ENCODE measurements at places on chromosomes 12 and 14. TPM values are rescaled to one million over a fixed set of nuclear protein-coding genes. Genes with fewer than 3 reads are reported as not detected.

The FAM186B gene
- total RNA-seq = 0.29 TPM

The FAR2 gene
- 24.0 TPM for total RNA-seq

The ANO2 gene
- not detected for total RNA-seq

The MIPOL1 gene
- total RNA-seq = 22.0 TPM

DNA sequence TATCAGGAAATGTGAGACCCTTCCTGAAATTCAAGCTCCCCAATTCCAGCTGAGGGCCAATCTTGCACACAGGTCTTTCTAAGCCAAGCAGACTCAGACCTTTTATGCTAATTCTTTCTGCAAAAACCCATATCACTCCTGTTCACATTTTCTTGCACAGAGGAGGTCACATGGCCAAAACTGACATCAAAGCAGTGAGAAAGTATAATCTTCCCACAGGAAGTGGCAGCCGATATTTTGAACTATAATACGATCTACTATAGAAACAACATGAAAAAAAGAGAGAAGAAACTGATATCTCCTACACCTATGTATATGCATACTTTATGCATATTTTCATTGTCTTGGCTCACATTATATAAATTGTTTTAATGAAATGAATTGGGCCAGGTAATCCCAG lies 132.9 kb upstream of the SSTR1 start:
- no peak for DNase-seq

The BDKRB1 gene
- total RNA-seq = not detected

- DNase-seq = no peak
Observed at GRCh38 chr12:541676-542324, 82.1 kb downstream of the B4GALNT3 start.

- DNase-seq = no peak
Observed at GRCh38 chr14:77407158-77407557, 16.2 kb downstream of the NOXRED1 start.

The C12orf50 gene
- 0.33 TPM for total RNA-seq

The CCDC197 gene
- not detected for total RNA-seq

DNA sequence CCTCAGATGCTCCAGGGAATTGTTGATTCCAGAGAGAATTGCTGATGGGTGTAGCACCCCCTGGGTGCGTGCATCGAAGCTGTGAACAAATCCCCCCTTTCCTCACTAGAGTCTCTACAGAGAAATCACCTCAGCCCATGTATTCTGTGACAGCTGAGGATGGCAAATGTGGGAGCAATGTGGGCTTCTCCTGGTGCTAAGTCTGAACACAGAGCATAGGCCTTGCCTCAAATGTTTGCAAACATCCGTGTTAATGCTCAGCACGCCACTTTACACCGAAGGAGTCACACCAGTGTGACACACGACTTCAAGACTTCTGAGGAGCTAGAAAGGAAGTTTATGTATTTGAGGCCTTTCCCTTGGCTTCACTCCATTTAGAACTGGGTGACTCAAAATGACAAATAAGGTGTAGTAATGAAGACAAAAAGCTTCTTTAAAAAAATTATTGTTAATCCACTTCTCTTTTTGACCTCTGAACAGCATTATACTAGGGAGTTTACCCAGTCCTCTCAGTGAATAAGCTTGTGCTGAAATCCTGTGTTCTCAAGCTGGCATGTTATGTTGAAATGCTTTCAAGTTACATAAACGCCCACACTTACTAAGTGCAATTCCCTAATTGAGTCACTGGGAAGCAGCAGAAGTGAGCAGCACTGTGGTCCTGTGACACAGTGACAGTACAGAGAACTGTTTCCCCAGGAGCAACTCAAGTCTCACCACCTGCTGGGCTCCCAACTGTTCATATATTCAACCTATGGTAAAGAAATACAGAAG lies 92.9 kb downstream of the FAR2 start:
- peak; percentile 52 for DNase-seq

GRCh38 chr12:91098941-91099340 lies 12.4 kb downstream of the LUM start:
- peak; percentile 28 for DNase-seq

The KLHL33 gene
- total RNA-seq = not detected

The SALL2 gene
- 3.5 TPM for total RNA-seq

The FGD6 gene
- total RNA-seq = 64.5 TPM

The PLEKHD1 gene
- total RNA-seq = 0.73 TPM

- DNase-seq = peak; percentile 11
Observed at GRCh38 chr12:67355428-67356379, 86.5 kb downstream of the CAND1 start.

- DNase-seq = no peak
Observed at GRCh38 chr14:51224551-51224950, 15.5 kb upstream of the TMX1 start.

The GALNT6 gene
- 45.3 TPM for total RNA-seq

- DNase-seq = no peak
Observed at GRCh38 chr12:107129315-107129930, 36.1 kb upstream of the CRY1 start.

The CACNB3 gene
- total RNA-seq = 17.9 TPM

The GLI1 gene
- total RNA-seq = 0.54 TPM

- no peak for DNase-seq
Observed at GRCh38 chr14:90536092-90536491, 139.3 kb downstream of the CALM1 start.

- DNase-seq = peak; percentile 15
Observed at GRCh38 chr12:125186471-125187147, 121.4 kb downstream of the AACS start.

The SERPINA1 gene
- total RNA-seq = 167 TPM

GRCh38 chr12:785706-786105 lies 33.3 kb downstream of the WNK1 start:
- DNase-seq = no peak

- DNase-seq = no peak
Observed at GRCh38 chr12:57152639-57153038, 5.2 kb upstream of the LRP1-AS start.

DNA sequence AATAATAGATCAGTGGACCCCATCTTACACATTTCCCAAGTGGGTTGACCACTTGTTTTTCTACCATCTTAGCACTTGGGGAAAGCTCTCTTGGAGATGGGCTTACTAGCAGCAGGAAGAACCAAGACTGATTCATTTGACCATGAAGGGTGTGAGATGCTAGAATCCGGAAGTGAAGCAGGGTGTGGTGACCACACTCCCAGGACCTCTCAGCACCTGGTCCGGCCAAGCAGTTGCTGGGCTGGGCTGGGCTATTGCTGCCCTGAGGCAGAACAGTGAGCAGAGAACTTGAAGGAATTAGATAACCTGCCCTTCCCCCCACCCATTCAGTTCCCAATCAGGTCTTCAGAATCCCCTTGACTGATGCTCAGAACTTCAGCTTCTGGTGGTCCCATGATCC lies 24.4 kb downstream of the ADCY6 start:
- peak; percentile 24 for DNase-seq

Data from Calu3 (cell line).